Heart left ventricle (tissue), 16 donors: ENCODE measurements at places on chromosomes 1 and 21. TPM values are rescaled to one million over a fixed set of nuclear protein-coding genes. Genes with fewer than 3 reads are reported as not detected.

DNA sequence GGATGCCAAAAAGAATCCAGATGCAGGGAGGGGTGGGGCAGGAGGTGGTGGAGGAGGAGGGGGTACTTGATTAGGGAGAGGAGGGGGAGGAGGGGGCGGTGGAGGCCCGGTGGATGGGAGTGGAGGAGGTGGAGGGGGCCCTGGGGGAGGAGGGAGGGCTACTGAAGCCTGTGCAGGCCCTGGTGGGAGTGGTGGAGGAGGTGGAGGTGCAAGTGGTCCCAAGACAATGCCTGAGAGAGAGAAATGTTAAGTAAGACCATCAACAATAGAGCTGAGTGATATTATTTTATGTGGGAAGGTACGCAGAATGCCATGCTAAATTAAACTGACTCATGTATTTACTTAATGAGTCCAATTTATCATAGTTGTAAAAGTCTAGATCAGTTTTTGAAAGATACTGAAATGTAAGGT, 86.8 kb upstream of the LBR start:
- H3K36me3 ChIP-seq, result peaks cover 64% of the 10 kb centered on the region
- no peaks in the 10 kb centered on the region for H3K27me3 ChIP-seq
- H3K4me1 ChIP-seq, result no peaks in the 10 kb centered on the region
- no peak overlapping the region for H3K27ac ChIP-seq
- DNase-seq, result no peak

The PRAMEF17 gene
- not detected for total RNA-seq

DNA sequence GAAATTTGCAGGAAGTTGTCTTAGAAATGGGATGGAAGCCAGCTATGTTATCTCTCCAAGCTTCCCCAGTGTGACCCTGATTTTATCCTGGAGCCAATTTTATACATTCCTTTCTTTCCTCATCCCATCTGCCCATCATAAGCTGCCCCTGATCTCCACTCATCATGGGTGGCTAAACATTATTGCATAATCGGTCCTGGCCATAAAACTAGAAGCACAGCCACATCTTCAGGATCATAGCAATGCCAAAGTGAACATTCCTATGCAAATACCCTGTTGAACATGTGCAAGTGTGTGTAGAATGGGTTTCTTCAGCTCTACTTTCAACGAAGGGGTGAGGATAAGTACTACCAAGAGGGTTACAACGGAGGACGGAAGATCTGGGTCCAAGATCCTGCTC, 50.6 kb upstream of the COG2 start:
- no peak overlapping the region for H3K4me3 ChIP-seq
- DNase-seq, result no peak
- H3K36me3 ChIP-seq, result no peaks in the 10 kb centered on the region
- H3K4me1 ChIP-seq, result no peaks in the 10 kb centered on the region
- no peak overlapping the region for H3K27ac ChIP-seq

The CLEC20A gene
- not detected for total RNA-seq

The OR2L3 gene
- not detected for total RNA-seq
